Spinal cord (tissue), 10 donors: ENCODE measurements at places on chromosomes 2 and 18. TPM values are rescaled to one million over a fixed set of nuclear protein-coding genes. Genes with fewer than 3 reads are reported as not detected.

GDF7 gene
- total RNA-seq: 1.1 TPM

HOXD4 gene
- total RNA-seq: 3.9 TPM

CHRND gene
- total RNA-seq: 0.10 TPM

MYL1 gene
- 3.3 TPM for total RNA-seq

SCN2A gene
- 107 TPM for total RNA-seq

PID1 gene
- 41.4 TPM for total RNA-seq

SP100 gene
- total RNA-seq: 26.4 TPM

STAT4 gene
- 2.5 TPM for total RNA-seq

TMEM127 gene
- 25.0 TPM for total RNA-seq

SERPINB2 gene
- total RNA-seq: 0.28 TPM

PRKAG3 gene
- total RNA-seq: not detected

UGT1A8 gene
- total RNA-seq: not detected

ALPI gene
- 0.20 TPM for total RNA-seq

PROKR1 gene
- total RNA-seq: 5.8 TPM

ACMSD gene
- not detected for total RNA-seq

COL3A1 gene
- total RNA-seq: 3,051 TPM

TXNDC2 gene
- not detected for total RNA-seq

LYG1 gene
- 0.69 TPM for total RNA-seq

METTL21A gene
- 25.7 TPM for total RNA-seq

CCDC74A gene
- 7.0 TPM for total RNA-seq

EML6 gene
- total RNA-seq: 20.0 TPM

ALLC gene
- 2.3 TPM for total RNA-seq

CPLX4 gene
- 0.20 TPM for total RNA-seq

ANKRD30BL gene
- 15.3 TPM for total RNA-seq

RAB17 gene
- total RNA-seq: 4.2 TPM
